ENCODE measurements at places on chromosomes 5 and 9.

- peak; percentile 77 for DNase-seq
Measured at GRCh38 chr9:128683340-128684064, 5.5 kb upstream of the SET start.

DNA sequence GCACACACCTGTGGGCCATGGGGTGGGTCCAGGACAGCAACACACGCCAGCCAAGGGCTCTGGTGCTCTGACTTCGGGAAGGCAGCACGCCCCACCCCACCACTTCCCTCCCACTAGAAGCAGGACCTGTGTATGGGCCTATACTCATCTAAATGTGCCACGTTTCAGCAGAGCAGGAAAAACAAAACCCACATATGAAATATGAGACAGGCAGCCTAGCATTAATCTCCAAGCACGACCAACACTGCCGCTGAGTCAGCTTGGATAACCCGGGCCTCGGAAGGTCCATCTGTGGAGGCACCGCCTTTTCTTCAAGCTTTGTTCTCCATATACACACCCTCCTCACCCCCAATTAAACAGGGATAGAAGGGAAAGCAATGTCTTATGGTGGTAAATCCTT lies 203.1 kb downstream of the ROR2 start:
- no peak for DNase-seq

- no peak for DNase-seq
Measured at GRCh38 chr5:181198905-181199519, 6.0 kb downstream of the TRIM7 start.

- no peak for DNase-seq
Measured at GRCh38 chr9:2726650-2727340, 9.5 kb downstream of the KCNV2 start.

DNA sequence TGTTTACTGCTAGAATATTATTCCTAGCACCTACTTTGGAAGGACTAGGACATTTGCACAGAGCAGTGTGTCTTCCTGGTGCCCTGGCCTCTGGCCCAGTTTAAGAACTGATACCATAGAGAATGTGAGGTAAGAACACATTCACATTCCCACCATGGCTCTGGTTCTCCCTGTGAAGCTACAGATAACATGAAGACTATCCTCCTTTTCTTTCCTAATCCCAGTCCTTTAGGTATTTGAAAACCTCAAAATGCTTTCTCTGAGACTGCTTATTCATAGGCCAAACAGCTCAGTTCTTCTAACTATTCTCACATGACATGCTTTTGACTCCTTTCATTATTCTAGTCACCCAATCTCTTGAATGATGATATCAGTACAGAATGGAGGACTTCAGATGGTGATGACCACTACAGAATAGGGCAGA lies 11.9 kb downstream of the FAM219A start:
- DNase-seq = no peak

GRCh38 chr9:88586452-88586851 lies 51.5 kb downstream of the NXNL2 start:
- DNase-seq = no peak

GRCh38 chr9:77016526-77017504 lies 2.6 kb upstream of the FOXB2 start:
- DNase-seq = no peak

- DNase-seq = no peak
Measured at GRCh38 chr5:158014372-158014771, 155.4 kb upstream of the CLINT1 start.

- no peak for DNase-seq
Measured at GRCh38 chr5:32280656-32281081, 32.1 kb downstream of the MTMR12 start.

GRCh38 chr5:157130925-157131324 lies 11.7 kb downstream of the MED7 start:
- DNase-seq = no peak

- DNase-seq = no peak
Measured at GRCh38 chr9:90787771-90788460, 13.7 kb upstream of the SYK start.

GRCh38 chr5:68240202-68240601 lies 24.6 kb downstream of the PIK3R1 start:
- DNase-seq = no peak

GRCh38 chr5:140165923-140166270 lies 9.1 kb upstream of the CYSTM1 start:
- no peak for DNase-seq

DNA sequence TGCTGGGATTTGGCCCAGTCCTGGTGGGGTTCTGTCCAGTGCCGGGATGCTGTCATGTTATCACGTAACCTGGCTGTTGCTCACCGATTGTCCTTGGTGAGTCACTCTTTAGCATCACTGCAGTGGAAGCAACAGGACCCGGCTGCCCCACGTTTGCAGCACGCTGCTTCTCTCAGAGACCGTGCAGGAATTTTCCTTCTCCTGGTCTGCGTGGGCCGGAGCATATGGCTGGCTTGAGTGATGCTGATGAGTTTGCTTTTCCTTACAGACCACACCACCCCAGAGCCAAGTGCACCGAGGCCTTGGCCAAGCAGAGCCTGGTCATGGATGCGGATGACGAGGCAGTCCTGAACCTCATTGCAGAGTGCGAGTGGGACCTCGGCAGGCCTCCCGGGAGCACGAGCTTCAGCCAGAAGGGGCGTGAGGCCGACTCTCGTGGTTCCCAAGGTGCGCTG lies 21.4 kb downstream of the CEP72 start:
- no peak for DNase-seq

GRCh38 chr9:125745682-125746016 lies 1.5 kb upstream of the PBX3 start:
- no peak for DNase-seq

GRCh38 chr9:137865581-137866145 lies 11.9 kb upstream of the CACNA1B start:
- DNase-seq = no peak

All from posterior cingulate gyrus (tissue), 11 donors.